ENCODE measurements at places on chromosomes 3 and 15. TPM values are rescaled to one million over a fixed set of nuclear protein-coding genes. Genes with fewer than 3 reads are reported as not detected.

Gene GOLIM4
- 58.9 TPM for total RNA-seq

Gene CPN2
- total RNA-seq: not detected

Gene NR2E3
- total RNA-seq: not detected

Gene ADGRG7
- not detected for total RNA-seq

Gene IVD
- total RNA-seq: 43.4 TPM

Gene GABRR3
- total RNA-seq: not detected

Gene RTF1
- 14.6 TPM for total RNA-seq

Gene FRMD5
- total RNA-seq: 25.1 TPM

Gene MEGF11
- not detected for total RNA-seq

Gene MRAS
- 13.3 TPM for total RNA-seq

Gene NMNAT3
- 0.86 TPM for total RNA-seq

Gene NANOGP8
- not detected for total RNA-seq

Gene DZIP1L
- total RNA-seq: 12.7 TPM

Gene GNAT1
- under 0.01 TPM for total RNA-seq

Gene TRH
- not detected for total RNA-seq

Gene ELP6
- 36.8 TPM for total RNA-seq

Gene LRRN1
- not detected for total RNA-seq

Gene SEC62
- 39.5 TPM for total RNA-seq

Gene NUDT16
- 24.5 TPM for total RNA-seq

Gene GOLGA6L7
- not detected for total RNA-seq

Gene KBTBD8
- total RNA-seq: 5.9 TPM

Gene CDC25A
- 15.8 TPM for total RNA-seq

Gene DNAH12
- total RNA-seq: 0.04 TPM

Measured in pulmonary artery endothelial cell (primary cell).